ENCODE measurements at places on chromosomes 11 and 22.

GRCh38 chr11:119624629-119625028, 104.4 kb downstream of the NECTIN1 start:
- no peak for DNase-seq

- DNase-seq = no peak
These were observed 36.1 kb upstream of the SCN3B start for GRCh38 chr11:123690485-123690884.

GRCh38 chr11:124920870-124921609, 2.0 kb downstream of the HEPN1 start:
- peak; percentile 73 for DNase-seq

DNA sequence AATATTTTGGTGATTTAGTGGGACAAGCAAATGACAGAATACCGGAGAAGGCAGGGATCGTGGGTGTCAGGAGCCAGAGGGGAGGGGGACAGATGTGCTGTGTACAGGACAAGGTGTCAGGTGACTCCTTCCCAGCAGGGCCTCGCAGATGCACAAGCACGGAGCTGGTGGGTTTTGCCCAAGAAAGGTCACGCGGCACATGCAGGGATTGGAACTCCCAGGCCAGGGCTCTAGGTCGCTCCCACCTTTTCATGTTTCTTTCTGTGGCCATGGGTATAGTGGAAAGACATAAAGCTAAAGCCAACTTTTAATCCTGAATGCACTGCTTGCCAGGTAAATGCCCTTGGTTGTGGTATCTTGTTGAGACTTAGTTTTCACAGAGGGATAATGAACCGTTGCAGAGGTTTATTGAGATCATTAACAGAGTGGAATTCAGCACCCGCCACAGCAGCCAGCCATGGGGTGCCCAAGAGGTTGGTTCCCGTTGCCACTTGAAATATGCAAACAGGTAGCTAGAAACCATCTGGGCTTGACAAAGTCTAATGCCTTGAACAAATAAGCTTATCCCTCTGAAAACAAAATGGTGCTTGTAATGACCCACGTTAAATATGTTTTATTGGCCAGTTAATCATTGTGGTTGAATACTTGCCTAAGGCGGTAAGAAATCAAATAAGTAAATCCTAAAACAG, 10.1 kb downstream of the C22orf23 start:
- DNase-seq = no peak

- DNase-seq = no peak
These were observed 160.2 kb downstream of the KIRREL3 start for GRCh38 chr11:126840201-126840886.

- DNase-seq = no peak
These were observed 140.5 kb downstream of the CTTN start for GRCh38 chr11:70538641-70539359.

DNA sequence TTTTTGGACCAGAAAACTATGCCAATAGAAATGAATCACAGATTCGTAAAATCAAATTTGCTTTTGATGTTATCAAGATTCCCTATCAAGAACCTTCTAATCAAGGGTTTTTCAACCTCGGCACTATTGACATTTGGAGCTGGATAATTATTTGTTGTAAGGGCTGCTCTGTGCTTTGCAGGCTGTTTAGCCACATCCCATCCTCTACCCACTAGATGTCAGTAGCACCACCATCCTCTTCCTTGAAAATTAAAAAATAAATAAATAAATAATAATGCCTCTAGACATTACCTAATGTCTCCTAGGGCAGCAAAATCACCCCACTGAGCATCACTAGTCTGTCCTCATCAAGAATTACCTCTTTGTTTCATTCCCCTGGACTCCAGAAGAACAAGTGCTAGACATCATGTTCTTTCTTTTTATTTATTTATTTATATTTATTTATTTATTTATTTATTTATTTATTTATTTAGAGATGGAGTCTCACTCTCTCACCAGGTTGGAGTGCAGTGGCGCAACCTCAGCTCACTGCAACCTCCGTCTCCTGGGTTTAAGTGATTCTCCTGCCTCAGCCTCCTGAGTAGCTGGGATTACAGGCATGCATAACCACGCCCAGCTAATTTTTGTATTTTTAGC, 744.7 kb downstream of the KCNA4 start:
- DNase-seq = no peak

- DNase-seq = no peak
These were observed 15.3 kb upstream of the IL17REL start for GRCh38 chr22:50027639-50028537.

DNA sequence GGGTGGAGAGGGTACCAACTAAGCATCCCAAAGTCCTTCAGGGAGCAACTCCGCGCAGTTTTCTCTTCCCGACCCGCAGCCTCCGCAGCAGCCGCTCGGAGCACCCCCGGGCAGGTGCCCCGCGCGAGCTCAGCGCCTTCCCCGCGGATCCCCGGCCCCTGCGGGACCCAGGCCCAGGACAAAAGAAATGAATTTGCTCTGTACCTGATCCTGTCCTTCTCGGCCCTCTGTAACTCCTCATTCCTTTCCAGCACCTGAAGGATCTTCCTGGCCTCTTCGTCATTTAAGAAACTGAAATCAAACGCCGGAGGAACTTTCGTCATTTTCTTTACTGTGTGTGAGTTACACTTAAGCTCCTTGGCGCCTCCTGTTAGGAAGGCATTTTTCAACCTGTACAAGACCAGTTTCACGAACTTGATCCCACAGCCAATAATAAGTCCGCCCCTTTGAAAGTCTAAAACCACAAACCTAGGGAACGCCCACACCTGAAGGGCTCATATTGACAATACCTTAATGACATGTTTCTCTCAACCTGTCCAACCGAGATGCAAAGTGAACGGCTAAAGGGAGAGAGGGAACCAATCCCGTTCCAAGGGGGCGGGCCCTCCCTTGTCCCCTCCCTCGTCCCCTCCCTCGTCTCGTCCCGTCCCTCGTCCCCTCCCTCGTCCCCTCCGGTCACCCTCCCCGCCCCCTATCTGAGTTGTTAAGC, at the start of gene EXPH5:
Gene EXPH5, minus strand, starts transcription at position 555 of the 709 bp plus-strand sequence. Its CDS starts 232 bp downstream, at position 323.
- DNase-seq = peak; percentile 73

DNA sequence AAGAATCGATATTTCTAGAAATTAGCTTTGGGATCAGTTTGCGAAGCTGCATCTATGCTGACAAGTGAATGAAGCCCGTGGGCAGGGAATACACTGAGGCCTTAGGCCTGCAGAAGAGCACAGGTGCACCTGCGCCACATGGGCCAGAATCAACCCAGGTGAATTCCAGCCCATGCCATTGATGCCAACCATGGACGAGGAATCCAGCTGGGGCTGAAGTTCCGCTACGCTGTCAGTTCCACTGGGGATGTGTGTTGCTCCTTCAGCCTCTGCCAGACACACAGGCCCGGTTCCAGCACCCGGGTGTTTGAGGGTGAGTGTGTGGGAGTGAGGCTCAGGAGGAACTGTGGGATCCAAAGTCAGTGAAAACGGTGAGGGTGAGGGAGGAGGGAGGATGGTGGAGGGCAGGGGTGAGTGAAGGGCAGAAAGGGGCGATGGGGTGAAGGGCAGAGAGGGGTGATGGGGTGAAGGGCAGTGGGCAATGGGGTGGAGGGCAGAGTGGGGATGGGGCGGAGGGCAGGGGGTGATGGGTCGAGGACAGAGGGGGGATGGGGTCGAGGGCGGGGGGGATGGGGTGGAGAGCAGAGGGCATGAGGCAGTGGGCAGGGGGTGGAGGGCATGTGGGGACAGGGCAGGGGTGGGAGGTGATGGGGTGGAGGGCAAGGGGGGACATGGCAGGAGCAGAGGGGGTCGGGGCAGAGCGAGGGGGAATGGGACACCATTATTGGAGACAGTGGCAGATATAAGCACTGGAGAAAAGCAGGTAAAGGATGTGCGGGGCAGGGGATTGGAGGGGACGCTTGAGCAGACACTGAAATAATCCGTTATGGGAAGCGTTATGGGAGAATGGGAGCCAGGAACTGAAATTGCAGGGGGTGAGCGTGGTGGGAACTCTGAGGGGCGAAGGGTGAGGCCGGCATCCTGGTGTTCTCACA, 931.6 kb downstream of the BRD1 start:
- no peak for DNase-seq

GRCh38 chr11:119206511-119207414, 624 bp downstream of the CBL start:
- peak; percentile 41 for DNase-seq

DNA sequence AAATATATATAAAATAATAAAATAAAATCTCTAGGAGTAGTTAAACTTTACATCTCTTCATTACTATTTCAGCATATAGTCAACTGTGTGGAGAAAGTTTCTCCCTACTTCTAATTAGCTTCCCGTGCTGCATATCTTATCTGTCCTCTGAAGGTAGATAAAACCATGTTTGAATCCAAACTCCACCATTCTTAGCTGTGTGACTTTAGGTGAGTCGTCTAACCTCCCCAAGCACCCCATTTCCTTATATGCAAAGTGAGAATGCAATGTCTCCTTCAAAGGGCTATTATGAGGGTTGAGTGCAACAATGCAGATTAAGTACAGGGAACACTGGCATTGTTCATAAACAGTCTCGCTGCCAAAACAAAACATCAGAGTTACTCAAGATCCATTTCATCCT, 80.8 kb upstream of the DRD2 start:
- no peak for DNase-seq

DNA sequence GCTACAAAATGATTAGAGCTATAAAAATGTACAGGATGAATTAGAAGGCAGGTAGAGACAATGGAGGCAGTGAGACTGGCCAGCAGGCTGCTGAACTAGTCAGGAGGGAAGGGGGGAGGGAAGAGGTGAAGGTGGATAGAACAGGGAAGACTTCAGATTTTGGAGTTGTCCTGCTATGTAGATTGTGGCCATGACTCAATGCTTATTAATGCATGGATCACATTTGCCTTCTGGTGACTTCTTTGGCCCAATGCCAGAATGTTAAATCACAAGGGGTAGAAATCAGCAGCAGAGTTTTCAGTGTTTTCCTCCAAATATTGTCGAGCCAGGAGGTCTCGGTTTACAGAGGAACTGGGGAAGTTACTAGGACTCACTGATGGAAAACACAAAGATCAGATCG, 346.6 kb downstream of the AASDHPPT start:
- no peak for DNase-seq

DNA sequence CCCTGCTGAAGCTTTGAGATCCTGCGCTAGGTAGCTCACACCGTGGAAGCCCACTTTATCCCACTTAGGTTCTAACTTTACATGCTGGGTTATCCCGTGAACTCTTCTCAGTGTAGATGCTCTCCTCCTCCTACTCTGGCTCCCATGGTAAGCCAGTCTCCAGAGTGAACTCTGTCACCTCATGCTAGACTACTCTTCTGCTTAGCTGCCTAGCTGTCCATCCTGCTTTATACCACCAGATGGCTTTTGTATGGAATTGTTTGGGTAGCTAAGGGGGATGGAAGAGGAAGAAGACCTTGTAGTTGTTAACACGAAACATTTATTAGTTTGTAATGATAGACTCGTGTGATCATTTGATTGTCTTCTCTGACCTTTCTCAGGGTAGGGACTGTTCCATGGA, 46.8 kb downstream of the EMSY start:
- no peak for DNase-seq

GRCh38 chr11:35118906-35119305, 20.1 kb upstream of the CD44 start:
- no peak for DNase-seq

DNA sequence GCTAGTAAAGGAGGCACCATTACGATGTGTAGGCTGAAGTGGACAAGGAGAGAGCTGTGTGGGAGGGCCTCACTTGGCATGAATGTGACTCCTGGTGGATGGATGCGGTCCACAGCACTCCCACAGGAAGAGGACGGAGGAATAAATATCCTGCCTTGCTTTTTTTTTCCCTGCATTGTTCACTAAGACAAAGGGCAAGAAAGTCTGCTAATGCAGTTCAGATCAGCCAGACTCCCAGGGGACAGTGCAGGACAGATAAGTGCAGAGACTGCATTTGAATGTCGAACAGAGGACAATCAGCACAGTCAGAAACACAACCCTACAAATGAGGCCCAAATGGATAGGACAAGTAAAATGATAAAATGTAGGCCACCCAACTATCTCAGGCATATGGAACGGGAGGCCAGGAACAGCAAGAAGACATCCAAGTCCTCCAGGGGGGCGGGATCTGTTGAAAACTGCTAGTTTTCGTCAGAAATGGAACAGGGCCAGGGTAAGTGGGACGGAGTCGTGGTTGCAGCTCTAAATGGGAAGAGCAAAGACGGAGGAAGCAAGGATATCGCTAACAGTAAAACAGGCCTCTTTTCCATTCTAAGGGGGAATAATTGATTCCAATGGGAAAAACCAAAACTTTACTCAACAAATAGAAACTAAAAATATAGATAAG, 25.2 kb upstream of the OR8B8 start:
- DNase-seq = no peak

DNA sequence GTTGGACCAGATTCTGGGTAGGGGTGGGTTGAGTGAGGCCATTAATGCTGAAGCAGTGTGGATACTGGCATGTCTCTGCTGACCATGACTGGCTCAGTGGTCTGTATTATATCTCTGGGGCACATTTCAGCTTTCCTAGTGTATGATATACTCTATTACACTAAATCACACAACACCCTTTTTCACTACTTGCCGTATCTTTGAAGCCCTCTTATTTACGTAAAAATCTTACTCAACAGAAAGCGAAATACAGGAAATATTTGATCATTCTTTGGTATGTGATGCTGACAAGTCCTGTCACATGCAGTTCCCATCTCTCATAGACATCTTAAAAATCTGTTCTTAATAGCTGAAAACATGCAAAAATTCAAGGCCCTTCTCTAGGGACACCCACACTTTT, 40.3 kb downstream of the OR5B17 start:
- DNase-seq = no peak

- no peak for DNase-seq
These were observed 25.4 kb upstream of the ARHGAP20 start for GRCh38 chr11:110737593-110737992.

DNA sequence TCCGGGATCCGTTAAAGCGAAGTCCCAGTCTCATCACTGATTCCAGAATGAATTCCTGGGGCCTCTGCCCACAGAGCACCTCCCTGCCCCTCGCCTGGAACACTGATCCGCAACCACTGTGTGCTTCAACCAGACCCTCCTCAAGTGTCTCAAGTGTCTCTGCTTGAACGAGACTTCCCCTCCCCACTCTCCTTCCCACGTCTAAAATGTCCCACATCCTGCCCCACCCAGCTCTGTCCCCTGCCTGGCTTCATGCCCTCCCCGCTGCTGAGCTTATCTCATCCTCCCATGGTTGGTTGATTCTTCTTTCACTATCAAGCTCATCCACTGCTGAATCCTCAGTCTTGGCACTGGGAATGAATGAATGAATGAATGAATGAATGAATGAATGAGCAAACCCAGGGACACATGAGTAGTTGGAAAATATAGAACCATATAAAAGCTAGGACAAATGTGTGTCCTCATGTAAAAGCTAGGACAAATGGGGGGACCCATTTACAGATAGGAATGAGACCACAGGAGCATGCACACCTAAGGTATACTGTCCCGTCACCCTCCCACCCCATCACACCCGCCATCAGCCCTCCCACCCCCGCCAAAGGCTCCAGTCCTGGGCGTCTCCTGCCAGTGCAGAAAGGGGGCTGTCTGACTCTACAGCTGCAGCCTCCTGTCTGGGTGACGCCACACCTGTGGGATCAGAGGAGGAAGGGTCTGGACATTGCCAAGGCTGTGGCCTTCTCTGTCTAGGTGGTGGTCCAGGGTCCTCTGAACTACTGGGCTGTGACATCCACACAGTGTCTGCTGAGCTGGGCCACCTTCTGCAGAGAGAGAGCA, 71.4 kb upstream of the LINC01488 start:
- no peak for DNase-seq
